ENCODE measurements at places on chromosomes 7 and 10. TPM values are rescaled to one million over a fixed set of nuclear protein-coding genes. Genes with fewer than 3 reads are reported as not detected.
A peak's percentile ranks its signal among the peaks of the same experiment; 100 is the strongest.

DNA sequence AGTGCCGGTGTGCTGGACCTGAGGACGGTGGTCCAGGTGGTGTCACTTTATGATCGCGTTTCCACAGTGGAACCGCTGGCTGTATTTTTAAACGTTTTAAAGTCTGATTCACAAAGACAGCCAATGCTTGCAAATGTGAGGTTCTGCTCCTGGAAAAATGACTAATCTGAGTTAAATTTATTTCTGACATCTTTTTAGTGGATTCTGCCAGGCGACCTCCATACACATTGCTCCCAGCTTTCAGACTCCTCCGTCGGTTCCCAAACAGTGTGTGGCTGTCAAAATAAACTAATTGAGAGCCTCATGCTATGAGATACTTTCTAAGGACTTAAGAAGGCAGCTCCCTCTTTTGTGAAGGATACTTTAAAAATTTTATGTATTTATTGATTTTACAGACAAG lies 12.7 kb upstream of the TTYH3 start:
- no peak for DNase-seq
- peaks cover 15% of the 10 kb centered on the region for H3K4me1 ChIP-seq
- H3K27me3 ChIP-seq = no peaks in the 10 kb centered on the region

UNCX gene
- total RNA-seq = not detected

GRCh38 chr7:152528612-152529011 lies 92.8 kb upstream of the KMT2C start:
- no peak overlapping the region for H3K4me3 ChIP-seq
- peaks cover 7% of the 10 kb centered on the region for H3K4me1 ChIP-seq
- H3K27me3 ChIP-seq = no peaks in the 10 kb centered on the region
- no peaks in the 10 kb centered on the region for H3K36me3 ChIP-seq
- no peak overlapping the region for H3K27ac ChIP-seq

- no peak overlapping the region for H3K27ac ChIP-seq
- no peaks in the 10 kb centered on the region for H3K36me3 ChIP-seq
- H3K4me1 ChIP-seq = no peaks in the 10 kb centered on the region
- H3K27me3 ChIP-seq = no peaks in the 10 kb centered on the region
- H3K4me3 ChIP-seq = no peak overlapping the region
- no peak for DNase-seq
Observed at GRCh38 chr7:41007351-41007751, 695.5 kb downstream of the INHBA start.

- H3K4me1 ChIP-seq = peaks cover 11% of the 10 kb centered on the region
- H3K27ac ChIP-seq = peak overlapping the region; percentile 9
- H3K4me3 ChIP-seq = no peak overlapping the region
Observed at GRCh38 chr7:74544706-74545469, 91.2 kb downstream of the GTF2IRD1 start.

DNA sequence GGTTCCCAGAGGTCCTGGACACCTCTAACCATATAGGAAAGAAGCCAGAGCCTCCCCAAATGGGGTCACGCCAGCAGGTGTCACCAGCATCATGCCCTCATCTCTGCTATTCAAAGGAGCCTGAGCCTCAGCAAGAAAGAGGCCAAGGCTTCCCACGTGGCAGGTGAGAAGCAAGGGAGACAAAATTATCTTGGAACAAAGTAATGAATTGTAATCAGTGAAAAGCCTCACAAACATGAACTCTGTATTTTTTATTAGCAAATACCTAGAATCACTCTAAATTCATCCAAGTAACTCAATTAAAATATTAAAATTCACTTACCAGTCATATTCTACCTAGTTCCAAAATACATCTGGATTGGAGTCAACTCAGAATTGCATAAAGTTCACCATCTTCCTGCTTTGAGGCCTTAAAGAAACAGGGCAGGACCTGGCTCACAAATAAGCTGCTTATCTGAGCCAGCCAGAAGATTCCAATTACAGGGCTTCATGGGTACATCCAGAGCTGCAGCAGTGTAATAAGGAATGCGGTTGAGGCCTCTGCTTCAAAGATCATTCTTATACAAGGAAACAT lies 68.7 kb downstream of the SGMS1 start:
- H3K27ac ChIP-seq = peak overlapping the region; percentile 58
- no peak for DNase-seq
- H3K4me3 ChIP-seq = no peak overlapping the region
- no peaks in the 10 kb centered on the region for H3K27me3 ChIP-seq

HELLS gene
- 0.69 TPM for total RNA-seq

DNA sequence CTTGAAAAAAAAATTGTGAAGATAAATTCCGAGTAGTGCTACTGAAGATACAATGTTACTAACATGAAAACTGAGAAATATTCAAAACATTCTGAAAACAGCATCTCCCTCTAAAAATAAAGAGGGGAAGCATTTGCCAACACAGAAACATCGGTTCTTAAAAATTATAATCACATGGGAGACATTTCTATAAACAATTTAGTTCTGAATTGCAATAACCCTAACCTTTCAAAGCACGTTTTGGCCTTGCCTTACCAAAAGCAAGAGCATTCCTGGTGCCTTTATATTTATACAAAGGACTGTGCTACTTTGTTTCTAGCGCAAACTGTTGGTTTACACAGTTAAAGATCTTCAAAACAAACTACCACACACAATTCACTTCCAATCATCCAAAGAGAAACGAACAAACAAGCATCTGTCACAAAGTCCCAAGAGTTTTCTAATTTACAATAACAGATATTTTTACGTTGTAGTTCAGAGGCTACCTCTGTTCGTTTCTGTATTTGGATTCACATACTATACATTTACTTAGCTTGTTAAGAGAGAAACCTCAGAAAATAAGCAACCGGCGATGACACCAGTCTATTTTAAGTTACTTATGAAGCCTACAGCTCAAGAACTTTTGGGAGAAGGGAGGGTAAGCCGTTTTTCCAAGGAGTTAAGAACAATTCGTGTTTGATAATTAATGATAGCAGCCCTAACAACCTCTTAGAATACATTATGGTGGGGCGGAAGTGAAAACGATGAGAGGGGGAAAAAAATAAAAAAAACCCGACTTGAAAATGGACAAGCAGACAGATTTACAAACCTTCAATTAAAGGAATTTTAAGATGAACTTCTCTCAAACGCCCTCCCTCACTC lies 1.3 kb downstream of the ABI1 start:
- H3K36me3 ChIP-seq = no peaks in the 10 kb centered on the region
- peak overlapping the region; percentile 95 for H3K27ac ChIP-seq

BHLHA15 gene
- total RNA-seq = not detected

DNA sequence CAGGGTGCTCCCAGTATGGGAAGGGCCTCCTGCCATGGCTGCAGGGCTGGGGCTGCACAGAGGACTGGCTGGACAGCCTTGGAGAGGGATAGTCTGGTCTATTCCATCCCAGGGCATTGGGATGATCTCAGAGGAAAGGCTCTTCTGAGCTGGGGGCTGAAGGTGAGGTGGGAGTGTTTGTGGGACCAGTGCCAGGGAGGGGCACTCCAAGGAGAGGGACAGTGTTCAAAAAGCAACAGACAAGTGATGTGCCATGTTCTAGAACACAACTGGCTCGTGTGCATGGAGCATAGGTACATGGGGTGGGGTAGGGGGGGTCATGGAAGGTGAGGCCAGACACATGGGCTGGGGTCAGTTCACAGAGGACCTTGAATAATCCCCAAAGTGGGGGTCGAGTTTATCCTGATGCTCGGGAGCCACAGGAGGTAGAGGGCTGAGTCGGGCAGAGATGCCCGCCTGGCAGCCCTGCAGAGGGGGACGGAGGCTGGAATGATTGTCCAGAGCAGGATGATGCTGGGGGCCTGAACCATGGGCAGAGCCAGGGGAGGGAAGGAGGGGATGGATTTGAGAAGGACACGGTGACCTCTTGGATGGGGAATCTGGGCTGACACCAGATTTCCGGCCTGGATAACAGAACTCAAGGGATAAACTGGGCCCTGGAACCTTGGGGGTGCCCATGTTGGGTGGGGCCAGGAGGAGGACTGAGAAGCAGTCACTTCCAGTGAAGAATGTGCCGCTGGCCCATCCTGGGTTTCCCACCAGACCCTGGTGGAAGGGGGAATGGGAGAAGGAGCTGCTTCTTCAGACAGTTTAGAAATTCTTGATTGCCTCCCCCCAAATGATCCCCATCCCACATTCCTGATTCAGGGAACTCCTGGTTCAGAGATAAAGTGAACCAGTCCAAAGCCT lies 50.4 kb downstream of the NEURL1 start:
- no peak overlapping the region for H3K4me3 ChIP-seq
- H3K27me3 ChIP-seq = no peaks in the 10 kb centered on the region
- H3K36me3 ChIP-seq = no peaks in the 10 kb centered on the region
- no peak for DNase-seq
- peaks cover 31% of the 10 kb centered on the region for H3K4me1 ChIP-seq

DNA sequence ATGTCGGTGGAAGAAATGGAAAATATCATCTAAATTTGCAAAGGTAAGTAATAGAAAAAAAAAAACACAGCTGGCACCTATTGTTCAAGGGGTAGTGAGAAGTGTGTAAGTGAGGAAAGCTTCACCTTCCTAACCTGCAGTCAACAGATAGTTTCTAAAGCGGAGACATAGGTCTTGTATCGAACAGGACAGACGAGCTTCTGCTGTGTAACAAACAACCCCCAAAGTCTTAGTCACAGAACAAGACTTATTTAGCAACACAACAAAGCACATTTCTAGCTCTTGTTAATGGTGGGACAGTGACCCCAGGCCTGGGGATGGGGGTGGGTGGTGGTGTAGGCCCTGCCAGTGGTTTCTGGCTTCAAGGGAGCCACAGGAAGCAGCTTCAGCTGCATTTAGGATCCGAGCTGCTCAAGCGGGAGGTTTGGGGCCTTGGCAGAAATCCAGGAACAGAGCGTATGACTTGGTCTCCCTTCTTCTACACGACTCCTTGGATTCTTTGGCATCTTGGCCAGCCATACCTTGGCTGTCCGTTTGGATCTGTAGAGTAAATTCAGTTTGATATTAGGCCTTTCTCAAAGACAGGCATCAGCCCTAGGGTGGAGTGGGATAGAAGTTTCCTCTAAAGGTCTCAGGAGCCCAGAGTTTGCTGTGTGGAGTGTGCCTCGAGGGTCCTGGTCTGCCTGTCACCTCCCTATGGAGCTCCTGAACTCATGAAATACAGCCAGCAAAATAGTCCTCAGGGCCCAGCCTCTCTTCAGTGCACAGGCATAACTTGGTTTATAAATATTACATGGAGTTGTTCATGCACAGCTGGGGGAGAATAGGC lies 56.9 kb upstream of the SHH start:
- no peak overlapping the region for H3K27ac ChIP-seq
- DNase-seq = no peak
- H3K4me1 ChIP-seq = no peaks in the 10 kb centered on the region
- no peak overlapping the region for H3K4me3 ChIP-seq
- no peaks in the 10 kb centered on the region for H3K36me3 ChIP-seq

DNA sequence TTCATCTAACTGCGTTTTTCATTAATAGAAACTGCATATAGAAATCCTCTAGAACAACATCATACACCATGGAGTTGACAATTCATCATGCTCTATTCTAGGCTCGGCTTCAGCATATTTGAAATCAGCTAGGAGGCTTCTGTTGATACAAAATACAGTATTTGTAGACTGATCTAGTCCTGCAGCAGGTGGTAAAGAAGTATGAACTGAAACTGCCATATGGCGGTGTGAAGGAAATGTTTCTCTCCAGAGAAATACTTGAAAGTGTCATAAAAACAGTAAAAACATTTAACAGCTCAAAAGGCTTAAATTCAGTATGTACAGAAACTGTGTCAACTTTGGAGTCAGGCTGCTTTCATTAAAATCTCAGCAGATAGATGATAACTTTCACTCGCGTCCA lies 32.0 kb upstream of the MYO3A start:
- no peak overlapping the region for H3K27ac ChIP-seq
- H3K27me3 ChIP-seq = no peaks in the 10 kb centered on the region
- DNase-seq = no peak
- H3K4me1 ChIP-seq = no peaks in the 10 kb centered on the region

MRLN gene
- 82.0 TPM for total RNA-seq

SPDYE2B gene
- total RNA-seq = not detected

DNA sequence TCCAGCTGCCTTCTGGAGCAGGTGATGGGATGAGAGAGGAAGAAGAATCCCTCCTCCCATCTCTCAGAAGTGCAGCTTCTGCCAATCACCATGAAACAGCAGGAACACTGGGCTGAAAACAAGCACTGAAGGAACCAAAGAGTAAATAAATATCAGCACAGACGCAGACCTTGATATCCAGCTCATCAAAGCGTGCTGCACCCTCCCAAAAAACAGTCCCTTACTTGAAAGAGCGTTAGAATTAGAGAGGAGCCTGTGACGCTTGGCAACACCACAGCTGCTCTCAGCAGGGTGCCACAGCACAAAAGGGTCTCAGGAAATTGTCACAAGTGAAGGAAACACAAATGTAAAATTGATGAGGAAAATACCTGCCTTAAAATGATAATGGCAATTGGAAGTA lies 39.5 kb downstream of the KLF6 start:
- no peaks in the 10 kb centered on the region for H3K27me3 ChIP-seq
- peaks cover 39% of the 10 kb centered on the region for H3K4me1 ChIP-seq
- H3K4me3 ChIP-seq = no peak overlapping the region
- no peak for DNase-seq
- no peaks in the 10 kb centered on the region for H3K36me3 ChIP-seq

NEUROD6 gene
- not detected for total RNA-seq

GRCh38 chr7:106010331-106010730 lies 47.3 kb downstream of the CDHR3 start:
- H3K4me1 ChIP-seq = peaks cover 6% of the 10 kb centered on the region
- H3K4me3 ChIP-seq = no peak overlapping the region
- H3K27me3 ChIP-seq = no peaks in the 10 kb centered on the region
- no peak overlapping the region for H3K27ac ChIP-seq
- H3K36me3 ChIP-seq = no peaks in the 10 kb centered on the region

DNA sequence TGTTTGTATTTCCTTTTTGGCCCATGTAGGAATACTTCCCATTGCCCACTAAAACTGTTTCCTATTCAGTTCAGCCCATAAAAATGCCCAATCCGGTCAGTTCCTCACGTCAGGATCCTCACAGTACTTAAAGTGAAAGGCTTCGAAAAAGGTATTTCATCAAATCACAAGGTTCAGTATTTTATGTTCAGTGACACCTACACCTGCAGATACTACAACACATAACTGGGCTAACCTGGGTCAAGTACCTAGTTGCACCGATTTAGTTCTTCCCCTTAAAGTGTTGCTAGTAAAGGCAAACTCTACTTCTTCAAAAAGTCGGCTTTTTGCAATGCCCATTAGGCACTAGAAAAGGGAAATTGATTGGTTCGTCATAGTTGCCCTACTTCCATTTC lies 1.1 kb downstream of the SNX13 start:
- no peak for DNase-seq
- H3K36me3 ChIP-seq = no peaks in the 10 kb centered on the region
- no peaks in the 10 kb centered on the region for H3K27me3 ChIP-seq
- peak overlapping the region; percentile 99 for H3K27ac ChIP-seq

- no peaks in the 10 kb centered on the region for H3K36me3 ChIP-seq
- no peak overlapping the region for H3K27ac ChIP-seq
- peaks cover 22% of the 10 kb centered on the region for H3K4me1 ChIP-seq
- no peak overlapping the region for H3K4me3 ChIP-seq
- DNase-seq = peak; percentile 20
Observed at GRCh38 chr10:79392506-79393176, 45.4 kb downstream of the PPIF start.

- no peaks in the 10 kb centered on the region for H3K27me3 ChIP-seq
- H3K4me1 ChIP-seq = no peaks in the 10 kb centered on the region
- no peak for DNase-seq
- no peak overlapping the region for H3K4me3 ChIP-seq
Observed at GRCh38 chr7:148753224-148753623, 54.5 kb downstream of the CUL1 start.
